ENCODE measurements at places on chromosomes 16 and 17.

GRCh38 chr16:2981177-2981898, 1.1 kb upstream of the PKMYT1 start:
- no peak for DNase-seq

- no peak for DNase-seq
Observed at GRCh38 chr16:14613991-14614390, 16.1 kb downstream of the PARN start.

- DNase-seq, result no peak
Observed at GRCh38 chr16:81627729-81628244, 151.3 kb upstream of the PLCG2 start.

GRCh38 chr17:50540560-50541401, 6.2 kb upstream of the SPATA20 start:
- no peak for DNase-seq

DNA sequence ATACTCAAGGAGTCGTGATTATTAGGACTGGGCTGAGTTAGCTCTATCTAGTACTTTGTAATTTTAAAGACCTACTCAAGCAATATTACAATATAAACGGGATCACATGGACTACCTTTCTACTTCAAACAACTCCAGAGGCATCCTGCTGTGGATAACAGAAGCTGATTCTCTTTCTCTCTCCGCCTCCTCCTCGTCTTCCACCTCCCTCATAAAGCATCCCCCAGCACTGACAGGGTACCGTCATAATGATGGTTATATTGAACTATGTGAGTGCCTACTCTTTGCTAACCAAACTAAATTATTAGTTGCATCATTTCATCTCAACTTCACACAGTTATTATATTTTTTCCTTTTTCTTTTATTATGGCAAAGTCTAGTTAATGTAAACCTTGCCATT, 165.4 kb upstream of the FOXF1 start:
- DNase-seq, result no peak

- DNase-seq, result peak; percentile 77
Observed at GRCh38 chr16:67942200-67942509, 1.8 kb downstream of the LCAT start.

GRCh38 chr16:50722405-50722737, 19.5 kb upstream of the CYLD start:
- DNase-seq, result no peak

- no peak for DNase-seq
Observed at GRCh38 chr17:44672479-44673093, 16.3 kb downstream of the MEIOC start.

GRCh38 chr17:69320210-69320907, 6.6 kb downstream of the ABCA5 start:
- no peak for DNase-seq

DNA sequence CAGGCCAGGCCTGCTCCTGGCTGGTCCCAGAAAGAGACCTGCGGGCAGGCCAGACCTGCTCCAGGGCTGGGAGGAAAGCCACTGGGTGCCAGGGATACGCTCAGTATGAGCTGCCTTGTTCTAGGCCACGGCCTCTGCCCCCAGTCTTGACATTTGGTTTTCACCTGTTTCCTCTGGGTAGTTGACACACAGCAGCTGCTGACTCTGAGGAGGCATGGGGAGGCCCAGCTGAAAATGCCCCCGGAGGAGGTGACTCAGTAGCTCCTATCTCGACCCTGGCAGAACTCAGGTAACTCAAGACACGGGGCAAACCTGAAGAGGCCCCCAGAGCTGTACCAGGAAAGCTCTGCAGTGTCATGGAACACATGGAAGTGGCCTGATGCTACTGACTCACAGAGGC, 13.9 kb upstream of the ADGRG1 start:
- DNase-seq, result no peak

GRCh38 chr17:82605939-82606600, 42.2 kb downstream of the WDR45B start:
- DNase-seq, result no peak

GRCh38 chr16:68961778-68962402, 118.6 kb downstream of the TANGO6 start:
- DNase-seq, result no peak

DNA sequence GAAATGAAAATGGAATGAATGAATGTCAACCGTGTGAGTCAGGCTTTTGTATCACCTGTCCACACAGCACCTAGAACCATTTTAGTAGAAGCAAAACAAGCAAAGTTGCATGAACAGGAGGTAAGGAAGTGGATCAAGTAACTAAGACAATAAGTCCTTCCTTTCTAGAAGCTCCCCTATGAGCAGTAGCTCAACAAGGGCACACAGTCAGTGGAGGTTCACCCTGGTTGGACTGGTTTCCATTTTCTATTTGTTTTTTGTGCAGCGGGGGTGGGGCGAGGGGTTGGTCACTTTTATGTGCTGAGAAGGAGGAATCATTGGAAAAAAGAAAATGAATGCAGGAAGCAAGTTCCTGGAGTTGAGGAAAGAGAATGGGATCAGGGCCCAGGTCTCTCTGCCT, 4.0 kb upstream of the HSBP1 start:
- DNase-seq, result no peak

DNA sequence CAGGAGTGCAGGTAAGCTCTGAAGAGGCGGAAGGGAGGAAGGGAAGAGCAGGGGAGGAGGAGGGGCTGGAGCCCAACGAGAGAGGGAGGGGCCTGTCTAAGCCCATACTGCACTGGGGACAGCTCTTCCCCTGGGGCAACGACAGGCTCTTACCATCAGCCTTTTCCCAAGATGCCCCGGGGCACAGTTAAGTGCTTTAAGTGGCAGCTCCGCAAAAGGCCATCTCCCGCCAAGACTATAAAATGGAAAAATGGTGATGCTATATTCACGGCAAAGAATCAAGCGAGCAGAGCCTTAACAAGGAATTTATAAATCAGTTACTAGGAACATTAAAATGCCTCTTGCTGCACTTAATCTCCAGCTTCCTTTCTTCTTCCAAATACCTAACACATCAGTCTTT, 110.2 kb upstream of the NLRP1 start:
- DNase-seq, result no peak

- no peak for DNase-seq
Observed at GRCh38 chr17:27893841-27894503, 807 bp upstream of the LYRM9 start.

- no peak for DNase-seq
Observed at GRCh38 chr17:72053449-72053848, 67.4 kb upstream of the SOX9 start.
